IMR-90 (cell line): ENCODE measurements at places on chromosomes 13 and 19. TPM values are rescaled to one million over a fixed set of nuclear protein-coding genes. Genes with fewer than 3 reads are reported as not detected.

DNAAF3 gene
- 0.28 TPM in 1 of 2 replicates, not detected in the other for total RNA-seq

DNA sequence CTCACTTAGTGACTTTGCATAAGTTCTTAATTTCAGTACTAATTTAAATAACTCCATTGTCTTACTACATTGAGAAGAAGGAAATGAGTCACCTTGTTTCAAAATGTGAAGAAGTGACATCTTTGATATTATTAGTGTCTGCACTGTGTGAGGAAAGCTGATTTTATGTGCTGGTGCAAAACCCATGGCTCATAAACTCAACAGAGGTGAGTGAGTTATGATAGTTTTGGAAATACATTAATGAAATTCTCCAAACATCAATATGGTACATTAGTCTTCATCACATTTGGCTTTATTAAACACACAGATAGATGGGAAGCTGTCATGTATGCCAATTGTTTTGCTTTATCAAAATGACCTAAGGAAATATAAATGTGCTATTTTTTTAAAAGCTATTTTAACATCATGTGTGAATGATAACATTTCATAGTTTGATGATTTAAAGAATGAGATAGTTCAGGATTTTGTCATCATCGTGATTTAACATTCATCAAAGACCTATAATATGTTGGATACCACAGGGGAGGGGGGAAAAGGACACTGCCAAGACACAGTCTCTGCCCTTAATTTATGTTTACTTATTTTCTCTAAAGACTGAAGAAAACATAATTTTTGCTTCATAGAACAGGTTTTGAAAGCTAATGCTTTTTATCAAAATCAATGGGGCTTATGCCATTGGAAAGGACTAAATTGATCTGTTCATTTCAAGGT, 902.3 kb upstream of the SLITRK1 start:
- DNase-seq: no peak

DNA sequence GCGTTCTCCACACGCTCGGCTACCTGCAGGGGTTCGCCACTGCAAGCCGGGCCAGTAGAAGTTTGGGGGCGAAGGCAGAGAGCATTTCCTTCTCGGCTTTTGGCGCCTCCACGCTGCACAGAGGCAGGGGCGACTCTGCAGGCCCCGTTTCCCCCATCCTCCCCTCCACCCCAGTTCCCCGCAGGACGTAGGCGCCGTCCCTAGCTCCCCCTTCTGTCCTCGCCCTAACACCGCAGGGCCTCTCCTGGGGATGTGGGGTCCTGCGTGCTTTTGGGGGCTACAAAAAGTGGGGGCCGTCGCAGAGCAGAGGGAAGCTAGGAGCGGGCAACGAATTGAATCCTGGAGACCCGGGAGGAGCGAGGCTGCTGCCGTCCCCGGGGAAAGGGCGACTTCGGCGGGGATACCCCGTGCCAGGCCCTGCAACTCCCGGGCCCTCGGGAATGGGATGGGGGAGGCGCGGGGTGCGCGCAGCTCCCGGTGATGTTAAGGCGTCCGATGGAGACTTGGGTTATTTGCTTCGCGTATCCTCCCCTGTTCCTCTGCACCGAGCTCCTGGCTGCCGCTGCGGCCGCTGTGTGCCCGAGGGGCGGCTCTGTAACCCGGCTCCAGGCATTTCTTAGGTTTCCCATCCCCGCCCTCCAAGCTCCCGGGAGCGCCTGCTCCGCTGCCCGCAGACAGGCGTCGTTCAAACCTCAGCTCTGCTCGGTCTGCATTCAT, 255.9 kb upstream of the SOX21 start:
- no peak for DNase-seq

SGCG gene
- total RNA-seq: under 0.01 TPM in 1 of 2 replicates, not detected in the other

ZNF420 gene
- total RNA-seq: 11.7 and 14.2 TPM in 2 replicates

C3 gene
- total RNA-seq: 0.28 TPM in 1 of 2 replicates, not detected in the other

LRRC8E gene
- 6.9 and 7.2 TPM in 2 replicates for total RNA-seq

DNA sequence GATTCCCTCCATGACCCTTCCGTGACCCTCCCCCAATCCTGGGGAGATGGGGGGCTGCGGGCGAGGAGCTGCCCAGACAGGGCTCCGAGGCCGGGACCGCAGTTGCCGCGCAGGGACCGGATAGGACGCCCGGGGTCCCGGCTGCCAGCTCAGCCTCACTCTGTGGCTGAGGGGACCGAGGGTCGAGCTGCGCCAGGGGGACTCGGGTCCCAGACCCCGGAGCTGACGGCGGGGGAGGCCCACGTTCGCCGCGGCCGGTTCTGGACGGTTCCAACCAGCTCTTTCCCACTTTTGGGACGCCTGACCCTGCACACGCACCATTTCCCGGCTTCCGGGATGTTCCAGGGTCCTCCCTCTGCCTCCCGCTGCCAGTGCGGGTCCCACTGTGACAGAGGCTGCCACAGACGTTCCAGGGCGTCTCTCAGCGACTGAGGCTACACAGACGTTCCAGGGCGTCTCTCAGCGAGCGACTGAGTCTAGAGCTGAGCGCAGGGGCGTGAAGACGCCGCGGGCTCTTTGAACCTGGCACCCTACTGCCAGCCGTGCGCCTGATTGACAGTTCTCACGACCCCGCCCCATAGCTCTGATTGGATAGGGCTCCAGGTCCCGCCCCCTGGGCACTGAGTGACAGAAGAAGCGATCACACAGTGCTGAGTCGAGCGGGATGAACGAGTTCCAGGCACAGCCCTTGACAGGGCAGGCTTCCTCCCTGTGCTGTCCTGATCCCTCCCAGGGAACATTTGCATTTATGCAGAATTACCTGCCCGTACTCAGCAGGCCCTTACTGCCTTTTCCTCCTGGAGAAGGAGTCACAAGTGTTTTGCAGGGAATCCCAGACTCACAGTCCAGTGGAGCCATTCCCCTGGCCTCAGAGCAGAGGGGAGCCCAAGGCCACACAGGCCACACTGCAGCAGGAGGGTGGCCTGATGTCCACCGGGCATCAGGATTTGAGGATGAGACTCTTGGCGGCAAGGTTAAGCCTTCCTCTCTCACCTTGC, at the start of gene ZNF563:
TSS of gene ZNF563 (minus strand) at position 472 of the 998 bp plus-strand sequence. CDS start at position 321, 151 bp downstream.
- peak; percentile 89 for DNase-seq

MIA gene
- not detected in 2 replicates for total RNA-seq

DNA sequence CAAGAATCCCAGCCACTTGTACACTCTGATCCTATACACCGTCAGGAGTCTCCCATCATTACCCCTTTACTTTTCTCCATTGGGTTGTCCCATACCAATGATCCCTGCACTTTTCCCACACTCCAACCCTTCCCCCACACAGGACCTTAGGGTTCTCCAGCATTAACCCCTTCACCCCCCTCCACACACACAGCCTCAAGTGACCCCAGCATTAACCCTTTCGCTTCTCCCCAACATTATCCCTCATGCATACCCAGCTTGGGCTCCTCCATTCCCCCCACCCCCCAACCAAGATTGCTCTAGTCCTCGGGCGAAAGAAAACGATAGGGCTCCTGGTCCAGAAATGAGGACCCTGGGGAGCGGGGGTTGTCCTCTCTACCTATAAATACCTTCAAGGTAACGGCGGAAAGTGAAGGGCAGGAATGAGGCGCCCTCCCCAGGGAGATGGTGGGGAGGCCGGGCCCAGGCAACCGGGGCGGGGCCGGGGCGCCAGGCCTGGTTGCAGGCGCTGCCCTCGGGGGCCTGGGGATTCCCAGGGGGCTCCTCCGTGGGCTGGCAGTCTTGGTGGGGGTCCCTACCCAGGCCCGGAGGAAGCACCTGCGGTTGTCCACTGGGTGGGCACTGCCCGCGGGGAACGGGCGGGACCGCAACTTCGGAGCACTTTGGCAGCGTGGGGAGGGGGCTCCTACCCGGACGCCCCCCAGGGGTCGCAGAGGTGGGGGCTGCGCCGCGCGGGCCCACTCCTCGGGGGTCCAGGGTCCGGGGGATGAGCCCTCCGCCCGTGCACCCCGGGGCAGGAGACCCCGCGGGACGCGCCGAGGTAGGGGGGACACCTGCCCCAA, 757 bp downstream of the WIZ start:
- DNase-seq: no peak

DNA sequence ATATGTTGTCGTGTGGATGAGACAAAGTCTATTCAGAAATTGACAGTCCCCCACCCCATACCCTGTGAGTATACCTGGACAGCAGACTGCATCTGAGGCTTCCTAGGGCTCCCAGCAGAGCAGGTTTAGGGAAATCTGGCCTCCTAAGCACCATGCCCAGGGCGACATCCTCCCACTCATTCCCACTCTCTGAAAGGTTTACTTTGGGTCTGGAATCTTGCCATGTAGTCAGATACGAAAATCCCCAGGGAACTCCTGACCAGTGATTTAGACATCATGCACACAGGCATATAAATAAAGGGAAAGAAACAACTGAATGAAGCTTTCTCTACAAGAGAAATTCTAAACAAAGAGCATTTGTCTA, 717 bp upstream of the NALCN start:
- DNase-seq: peak; percentile 84

- DNase-seq: no peak
These were observed 20.3 kb downstream of the OPA3 start for GRCh38 chr19:45564131-45564780.

GRCh38 chr19:16359074-16359473, 34.4 kb downstream of the KLF2 start:
- DNase-seq: no peak

- DNase-seq: no peak
These were observed 37.3 kb downstream of the KLF2 start for GRCh38 chr19:16361926-16362325.

PROSER3 gene
- 3.3 and 5.4 TPM in 2 replicates for total RNA-seq

- no peak for DNase-seq
These were observed 42.3 kb downstream of the ZNF611 start for GRCh38 chr19:52692431-52693008.

DNA sequence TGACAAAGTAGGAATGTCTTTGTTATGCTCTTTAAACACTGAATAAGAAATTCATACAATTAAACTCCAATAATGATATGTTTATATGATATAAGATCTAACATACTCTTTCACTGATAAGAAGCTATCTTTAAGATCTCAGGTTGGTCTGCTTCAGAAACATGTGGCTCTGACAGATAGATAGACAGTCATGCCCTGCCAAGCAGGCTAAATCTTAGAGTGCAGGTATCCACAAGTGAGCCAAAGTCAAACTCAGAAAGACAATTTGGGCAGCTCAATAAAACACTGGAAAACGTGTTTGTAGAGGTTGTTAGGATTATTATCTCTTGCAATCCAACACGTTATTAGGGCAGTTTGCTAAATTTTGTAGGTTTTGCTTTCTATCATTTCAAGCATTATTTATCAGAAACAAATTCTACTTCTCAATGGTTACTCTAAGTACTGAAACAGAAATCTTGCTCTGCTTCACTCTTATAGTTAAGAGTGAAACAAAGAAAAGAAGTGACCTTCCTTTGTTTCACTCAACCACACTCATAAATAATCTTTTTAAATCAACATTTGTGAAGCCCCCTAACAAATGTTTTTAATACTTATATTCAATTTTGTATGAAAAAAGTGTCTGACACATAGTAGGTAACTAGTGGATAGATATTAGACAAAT, 1255.6 kb downstream of the DIAPH3 start:
- DNase-seq: no peak

DNA sequence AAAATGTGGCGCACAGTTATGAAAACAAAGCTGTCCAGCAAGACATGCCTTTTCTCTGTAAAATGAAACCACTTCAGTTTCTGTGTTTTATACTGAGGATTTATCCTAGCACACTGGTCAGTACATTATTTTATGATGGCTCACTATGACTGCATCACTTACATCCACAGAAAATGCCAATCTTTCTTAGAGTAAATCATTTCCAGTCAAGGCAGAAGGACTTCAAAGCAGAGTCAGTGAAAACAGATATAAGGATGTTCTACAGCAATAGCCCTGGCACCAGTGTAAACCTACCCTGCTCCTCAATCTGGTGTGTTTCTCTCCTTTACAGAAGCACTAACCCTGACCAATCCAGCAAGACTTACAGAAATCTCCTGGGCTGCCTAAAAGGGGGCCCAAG, 473.5 kb downstream of the GPC6 start:
- peak; percentile 79 for DNase-seq

KLF1 gene
- total RNA-seq: not detected in 2 replicates

- DNase-seq: no peak
These were observed 307.1 kb upstream of the ZNF507 start for GRCh38 chr19:32038021-32038920.

GRCh38 chr19:35120492-35120891, 4.9 kb downstream of the FXYD3 start:
- DNase-seq: peak; percentile 66

- DNase-seq: no peak
These were observed 369.4 kb downstream of the LIG4 start for GRCh38 chr13:107845911-107846310.

- no peak for DNase-seq
These were observed 15.4 kb downstream of the ZNF570 start for GRCh38 chr19:37484406-37485168.

TMEM221 gene
- total RNA-seq: not detected in 2 replicates

- no peak for DNase-seq
These were observed 136.8 kb downstream of the DCT start for GRCh38 chr13:94342436-94343242.

- DNase-seq: peak; percentile 67
These were observed at the start of gene MAST3 for GRCh38 chr19:18097217-18097992. TSS of gene MAST3 (plus strand) at chr19:18097778. CDS start at chr19:18097793, 15 bp downstream.

TEX29 gene
- not detected in 2 replicates for total RNA-seq

SLC1A6 gene
- not detected in 2 replicates for total RNA-seq

DNA sequence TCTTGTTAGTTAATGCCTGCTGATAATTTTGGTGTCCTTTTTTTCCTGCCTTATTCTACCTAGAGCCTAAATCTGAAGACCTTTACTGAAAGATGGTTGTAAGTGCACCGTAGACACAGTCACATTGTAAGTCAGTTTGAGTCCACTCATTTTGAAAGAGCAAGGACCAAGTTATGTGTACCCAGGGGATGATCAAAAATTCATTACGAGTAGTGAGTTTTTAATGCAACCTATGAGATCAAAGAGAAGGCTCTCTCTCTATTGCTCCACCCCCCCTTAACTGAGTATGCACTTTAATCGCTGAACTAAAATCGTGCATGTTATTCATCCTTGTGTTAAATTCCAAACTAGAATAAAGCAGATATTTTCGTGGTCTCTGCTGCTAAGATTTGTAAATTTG, 1.8 kb downstream of the RAP2A start:
- no peak for DNase-seq

MISP gene
- total RNA-seq: not detected in 2 replicates

DNA sequence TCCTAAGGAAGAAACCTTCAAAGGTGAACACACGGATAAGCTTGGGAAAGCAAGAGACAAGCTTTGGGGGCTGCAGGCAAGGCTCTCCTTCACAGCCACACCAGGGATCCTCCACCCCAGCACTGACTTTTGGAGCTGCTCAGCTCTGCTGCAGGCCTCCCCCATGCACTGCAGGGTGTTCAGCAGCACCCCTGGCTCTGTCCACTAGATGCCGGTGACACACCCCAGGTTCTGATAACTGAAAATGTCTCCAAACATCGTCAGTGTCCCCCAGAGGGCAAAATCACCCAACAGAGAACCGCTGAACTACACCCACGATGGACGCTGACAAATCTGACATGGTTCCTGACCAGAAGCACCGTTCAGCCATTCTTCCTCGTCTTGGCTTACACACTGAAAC, 90.5 kb downstream of the STK24 start:
- DNase-seq: no peak

ITGBL1 gene
- 22.2 and 46.7 TPM in 2 replicates for total RNA-seq

- DNase-seq: no peak
These were observed 20.5 kb upstream of the SLC15A1 start for GRCh38 chr13:98772794-98773452.

GRCh38 chr13:33355201-33355895, 69.8 kb upstream of the STARD13 start:
- peak; percentile 55 for DNase-seq
